ENCODE measurements at places on chromosomes 3 and 15.

DNA sequence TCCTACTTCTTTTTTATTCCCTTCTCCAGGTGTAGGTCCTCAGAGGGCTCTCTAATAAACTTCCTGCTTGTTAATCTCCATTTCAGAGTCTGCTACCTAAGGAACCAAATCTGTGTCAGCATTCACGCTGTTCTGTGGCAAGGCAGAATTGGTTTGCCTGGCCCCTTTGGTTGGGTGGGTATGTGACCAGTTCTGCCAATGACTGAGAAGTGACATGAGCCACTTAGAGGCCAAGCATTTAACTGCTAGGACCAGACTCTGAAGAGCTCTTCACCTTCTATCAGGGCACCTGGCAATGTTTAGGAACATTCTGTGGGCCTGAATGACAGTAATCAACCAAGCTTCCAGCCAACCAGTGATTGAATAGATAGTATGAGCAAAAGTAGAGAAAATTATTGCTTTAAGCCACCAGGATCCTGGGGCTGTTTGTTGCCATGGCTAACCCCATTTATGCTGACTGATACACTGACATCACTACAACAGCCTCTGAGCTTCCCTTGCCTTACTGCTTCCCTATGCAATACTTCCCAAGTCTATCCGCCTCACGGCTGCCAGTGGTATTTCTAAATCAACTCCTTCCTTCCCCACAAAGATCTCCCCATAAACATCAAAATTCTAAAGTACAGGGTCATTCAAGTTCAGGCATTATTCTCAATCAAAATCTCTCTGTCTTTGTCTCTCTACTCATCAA, 7.6 kb downstream of the FRMD4B start:
- no peak for DNase-seq

- DNase-seq = no peak
These were observed 260.2 kb downstream of the TIGIT start for GRCh38 chr3:114553949-114554593.

DNA sequence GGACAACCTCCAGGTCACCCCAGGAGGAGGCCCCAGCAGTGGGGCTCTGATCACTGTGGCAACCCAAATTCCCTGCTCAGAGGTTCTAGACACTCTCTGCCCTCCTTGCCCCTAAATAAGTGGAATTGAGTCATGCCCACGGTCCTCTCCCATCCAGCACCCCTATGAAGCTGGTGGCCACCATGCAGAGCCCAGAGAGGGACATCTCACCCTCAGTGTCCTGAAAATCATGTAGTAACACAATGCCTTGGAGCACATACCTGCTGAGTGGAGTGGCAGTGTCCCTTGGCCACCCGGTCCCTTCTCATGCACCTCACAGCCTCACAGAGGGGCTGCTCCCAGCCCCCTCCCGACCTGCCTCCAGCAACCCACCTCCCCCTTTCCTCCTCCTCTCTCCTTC, 114.3 kb upstream of the MEF2A start:
- no peak for DNase-seq

- no peak for DNase-seq
These were observed 16.6 kb downstream of the DUOX1 start for GRCh38 chr15:45146405-45146804.

DNA sequence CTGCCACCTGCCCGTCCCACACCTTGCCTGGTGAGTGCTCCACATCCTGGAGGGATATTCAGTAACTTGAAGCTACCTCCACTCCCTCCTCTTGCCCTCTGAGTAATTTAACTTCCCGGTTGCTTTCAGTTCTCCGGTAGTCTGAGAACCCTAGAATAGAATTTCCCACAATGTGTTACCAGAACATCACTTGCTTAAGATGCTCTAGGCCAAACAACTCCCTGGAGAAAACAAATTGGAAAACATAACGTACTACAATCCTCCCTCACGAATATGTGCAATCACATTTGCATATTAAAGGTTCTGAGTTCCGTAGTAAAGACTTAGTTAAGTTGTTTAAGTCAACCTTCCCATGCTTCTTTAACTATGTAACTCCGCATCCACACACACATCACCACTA, 44.8 kb downstream of the SLCO2A1 start:
- no peak for DNase-seq

DNA sequence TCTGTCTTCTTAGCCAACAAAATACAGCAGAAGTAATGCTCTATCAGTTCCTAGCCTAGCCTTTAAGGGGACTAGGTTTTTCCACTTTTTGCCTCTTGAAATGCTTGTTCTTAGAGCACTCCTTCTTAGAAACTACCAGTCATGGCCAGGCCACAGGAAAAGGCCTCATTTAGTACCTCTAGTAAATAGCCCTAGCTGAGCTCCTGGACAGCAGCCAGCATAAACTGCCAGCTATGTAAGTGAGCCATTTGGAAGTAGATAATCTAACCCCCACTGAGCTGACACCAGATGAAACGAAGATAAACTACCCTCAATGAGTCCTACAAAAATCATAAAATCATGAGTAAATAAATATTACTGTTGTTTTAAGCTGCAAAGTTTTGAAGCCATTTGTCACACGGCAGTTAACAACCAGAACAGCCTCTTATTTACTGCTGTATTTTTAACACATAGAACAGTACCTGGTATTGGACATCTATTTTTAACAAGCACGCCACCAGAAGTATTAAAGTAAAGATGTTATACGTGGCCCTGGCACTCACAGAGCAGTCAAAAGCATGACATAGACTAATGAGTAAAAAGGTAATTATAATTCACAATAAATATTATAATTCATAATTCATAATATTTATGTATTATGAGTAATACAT, 12.0 kb downstream of the TBC1D5 start:
- no peak for DNase-seq

GRCh38 chr3:195297446-195297845, 26.5 kb upstream of the XXYLT1 start:
- DNase-seq = no peak

- no peak for DNase-seq
These were observed 66.2 kb upstream of the HRH1 start for GRCh38 chr3:11088066-11088465.

- DNase-seq = no peak
These were observed 39.1 kb upstream of the OSBPL11 start for GRCh38 chr3:125634336-125634950.

GRCh38 chr3:150746791-150747590, 16.0 kb downstream of the SIAH2 start:
- no peak for DNase-seq

- DNase-seq = peak; percentile 87
These were observed at the start of gene RIOX2 for GRCh38 chr3:97971679-97972567. Gene RIOX2, minus strand, starts transcription at chr3:97972431. Its CDS starts 4,838 bp downstream, at chr3:97967593.

- DNase-seq = no peak
These were observed 27.6 kb downstream of the SLC9A9 start for GRCh38 chr3:143820466-143821221.

- no peak for DNase-seq
These were observed 539.2 kb downstream of the VGLL3 start for GRCh38 chr3:86451749-86452148.

- no peak for DNase-seq
These were observed 21.6 kb downstream of the RNU5B-1 start for GRCh38 chr15:65326117-65326526.

GRCh38 chr3:147572970-147573340, 163.8 kb downstream of the ZIC1 start:
- DNase-seq = no peak

GRCh38 chr3:116950301-116951055, 240.9 kb downstream of the TUSC7 start:
- no peak for DNase-seq

DNA sequence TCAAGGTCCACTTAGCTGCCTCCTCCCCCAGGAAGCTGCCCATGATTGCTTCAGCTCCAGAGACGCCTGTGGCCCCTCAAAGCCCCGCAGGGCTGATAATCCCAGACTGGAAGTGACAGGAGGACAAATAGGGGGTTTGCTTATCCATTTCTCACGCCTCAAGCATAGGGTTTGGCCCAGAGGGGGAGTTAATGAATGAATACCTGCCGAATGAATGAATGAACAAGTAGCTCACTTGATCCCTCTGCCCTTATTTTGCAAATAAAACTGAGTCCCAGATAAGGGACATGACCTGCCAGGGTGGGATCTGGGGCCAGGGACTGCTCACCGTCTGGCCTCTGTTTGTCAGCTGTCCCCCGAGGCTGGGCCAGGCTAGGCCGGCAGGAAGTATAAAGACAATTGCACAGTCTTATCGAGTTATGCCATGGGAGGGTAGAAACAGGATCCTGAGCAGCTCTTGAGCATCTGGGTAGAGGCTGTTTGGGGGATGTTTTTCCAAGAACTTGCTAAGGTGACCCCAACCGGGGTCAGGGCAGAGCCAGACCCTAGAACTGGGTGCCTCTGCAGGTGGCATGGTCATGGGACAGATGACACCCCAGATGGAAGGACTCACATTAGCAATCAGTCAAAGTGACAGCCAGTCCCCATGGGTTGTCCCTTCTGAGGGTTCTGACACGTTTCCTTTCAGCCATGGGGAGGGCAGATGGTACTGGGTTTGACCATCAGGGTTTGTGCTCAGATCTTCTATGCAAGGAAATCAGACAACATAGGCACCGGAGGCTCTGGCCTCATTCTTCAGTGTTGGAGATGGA, 45.0 kb downstream of the IQSEC1 start:
- DNase-seq = no peak

- no peak for DNase-seq
These were observed 90.9 kb downstream of the RORA start for GRCh38 chr15:61138156-61138555.

- no peak for DNase-seq
These were observed 8.8 kb downstream of the PTPN9 start for GRCh38 chr15:75570126-75570845.

DNA sequence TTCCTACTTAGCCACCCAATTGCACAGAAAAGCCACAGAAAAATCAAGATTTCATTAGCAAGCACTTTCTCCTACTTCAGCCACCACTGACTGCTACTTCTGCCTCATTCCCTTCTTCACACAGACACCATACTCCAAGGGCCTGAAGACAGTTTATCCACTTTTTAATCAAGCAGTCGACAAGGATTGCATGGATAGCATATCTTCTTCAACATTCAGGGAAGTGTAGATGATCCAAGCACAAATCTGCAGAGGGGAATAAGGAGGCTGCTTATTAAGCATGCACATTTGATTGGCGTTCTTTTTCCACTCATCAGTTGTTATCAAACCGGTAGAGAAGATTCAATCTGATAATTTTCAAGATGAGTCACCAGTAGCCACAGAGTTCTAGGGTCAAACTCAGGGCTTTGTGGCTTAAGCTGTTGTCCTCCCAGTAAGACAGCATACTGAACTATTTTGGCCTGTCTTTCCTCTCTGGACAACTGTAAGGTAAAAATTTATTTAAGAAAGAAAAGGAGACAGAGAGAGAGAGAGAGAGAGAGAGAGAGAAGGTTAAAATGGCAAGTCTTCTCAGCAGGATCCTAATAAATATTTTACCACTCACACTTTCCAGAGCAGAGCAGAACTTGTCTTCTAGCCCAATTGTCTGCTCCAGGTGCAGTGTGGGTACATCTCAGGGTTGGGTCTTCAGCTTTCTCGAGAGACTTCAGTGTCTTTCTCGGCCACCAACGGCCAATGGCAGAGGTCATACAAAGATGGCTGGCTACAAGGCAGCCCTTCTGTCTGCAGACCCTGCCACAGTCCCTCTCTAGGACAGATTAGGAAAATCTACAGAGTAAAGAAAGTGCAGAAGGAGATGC, 80.6 kb upstream of the BHLHE40 start:
- DNase-seq = no peak

GRCh38 chr3:187015903-187016638, 85.7 kb downstream of the ST6GAL1 start:
- no peak for DNase-seq

DNA sequence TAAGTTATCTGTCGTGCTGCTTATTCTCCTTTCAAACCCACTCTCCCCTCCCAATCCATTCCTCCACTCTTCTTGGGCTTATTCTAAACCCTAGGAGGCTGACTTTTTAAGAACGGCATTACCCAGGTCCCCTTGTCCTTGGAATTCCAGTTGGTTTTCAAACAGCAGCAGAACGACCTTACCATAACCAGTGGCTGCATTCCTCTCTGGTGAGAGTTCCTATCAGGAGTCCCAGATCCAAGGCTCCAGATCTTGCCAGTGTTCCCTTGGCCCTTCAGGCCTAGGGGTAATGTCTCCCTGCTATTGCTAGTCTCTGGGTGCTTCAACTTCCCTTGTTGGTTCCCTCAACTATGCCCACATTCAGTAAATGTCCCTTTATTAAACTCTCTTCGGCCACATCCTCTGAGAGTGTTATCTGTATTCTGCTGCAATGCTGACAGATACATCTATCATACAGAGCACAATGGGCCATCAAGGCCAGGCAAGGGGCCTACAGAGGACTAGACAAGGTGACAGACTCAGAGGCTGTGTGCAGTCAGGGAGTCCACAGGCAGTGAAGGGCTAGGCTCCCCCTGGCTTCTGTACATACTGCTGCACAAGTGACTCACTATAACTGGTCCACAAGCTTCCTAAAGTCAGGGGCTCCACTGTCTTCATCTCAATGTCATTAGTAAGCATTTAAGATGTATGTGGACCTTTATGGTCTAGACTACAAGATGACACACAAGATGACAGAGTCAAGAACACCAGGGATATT, 10.1 kb downstream of the LYSMD2 start:
- no peak for DNase-seq

- no peak for DNase-seq
These were observed 151.7 kb downstream of the ROBO2 start for GRCh38 chr3:77191640-77192039.

- no peak for DNase-seq
These were observed 90.5 kb upstream of the CTDSPL start for GRCh38 chr3:37770938-37771918.

DNA sequence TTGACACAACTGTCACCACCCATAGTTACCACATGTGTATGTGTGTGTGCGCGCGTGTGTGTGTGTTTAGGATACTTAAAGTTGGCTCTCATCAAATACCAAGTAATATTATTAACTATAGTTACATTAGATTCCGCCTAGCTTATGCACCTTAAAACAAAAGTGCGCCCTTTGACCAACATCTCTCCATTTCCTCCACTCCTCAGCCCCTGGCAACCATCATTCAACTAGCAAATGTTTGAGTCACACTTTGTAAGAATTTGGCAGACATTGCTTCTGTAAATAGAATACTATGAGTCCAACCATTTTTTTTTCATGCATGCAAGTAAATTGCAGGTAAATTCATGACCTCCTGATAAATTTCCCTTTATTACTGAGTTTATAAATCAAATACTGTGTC, 169.3 kb downstream of the GBE1 start:
- DNase-seq = no peak

- DNase-seq = no peak
These were observed 8.9 kb downstream of the PIAS1 start for GRCh38 chr15:68062946-68063465.

GRCh38 chr15:61051569-61052031, 177.5 kb downstream of the RORA start:
- no peak for DNase-seq

GRCh38 chr3:161264852-161265251, 43.7 kb downstream of the NMD3 start:
- DNase-seq = no peak

- DNase-seq = no peak
These were observed 252.3 kb upstream of the ARRDC4 start for GRCh38 chr15:97708252-97708651.

- no peak for DNase-seq
These were observed 20.8 kb upstream of the RNF111 start for GRCh38 chr15:58966698-58967097.

- no peak for DNase-seq
These were observed 36.4 kb downstream of the SV2B start for GRCh38 chr15:91136386-91136923.

- no peak for DNase-seq
These were observed 408.9 kb upstream of the WNT5A start for GRCh38 chr3:55895897-55896566.

- no peak for DNase-seq
These were observed 50.3 kb downstream of the FILIP1L start for GRCh38 chr3:100063929-100064461.
